ENCODE measurements at places on chromosomes 12 and 14.

DNA sequence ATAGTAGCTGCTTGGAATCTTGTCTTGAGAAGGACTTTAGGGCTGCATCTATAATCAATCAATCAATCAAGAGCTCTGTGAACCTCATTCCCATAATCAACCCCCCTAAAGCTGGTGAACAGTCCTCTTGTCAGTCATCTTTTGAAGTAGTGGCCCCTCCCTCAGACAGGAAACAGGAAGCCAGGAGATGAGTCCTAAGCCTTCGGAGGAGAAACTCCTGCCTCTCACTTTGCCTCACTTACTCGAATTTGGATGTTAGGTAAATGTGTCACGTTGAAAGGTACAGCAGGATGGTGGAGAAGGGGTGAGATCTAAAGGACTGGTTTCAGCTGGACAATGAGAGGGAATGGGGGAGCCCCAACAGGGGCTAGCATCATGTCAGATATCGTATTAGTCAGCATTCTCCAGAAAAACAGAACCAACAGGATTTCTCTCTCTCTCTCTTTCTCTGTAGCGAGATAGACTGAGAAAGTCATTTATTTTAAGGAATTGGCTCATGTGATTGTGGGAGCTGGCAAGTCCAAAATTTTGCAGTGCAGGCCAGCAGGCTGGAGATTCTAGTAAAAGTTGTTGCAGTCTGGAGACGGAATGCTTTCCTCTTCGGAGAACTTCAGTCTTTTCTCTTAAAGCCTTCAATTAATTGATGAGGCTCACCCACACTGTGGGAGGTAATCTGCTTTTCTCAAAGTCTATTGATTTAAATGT, 144.4 kb upstream of the PWP1 start:
- no peak for DNase-seq

DNA sequence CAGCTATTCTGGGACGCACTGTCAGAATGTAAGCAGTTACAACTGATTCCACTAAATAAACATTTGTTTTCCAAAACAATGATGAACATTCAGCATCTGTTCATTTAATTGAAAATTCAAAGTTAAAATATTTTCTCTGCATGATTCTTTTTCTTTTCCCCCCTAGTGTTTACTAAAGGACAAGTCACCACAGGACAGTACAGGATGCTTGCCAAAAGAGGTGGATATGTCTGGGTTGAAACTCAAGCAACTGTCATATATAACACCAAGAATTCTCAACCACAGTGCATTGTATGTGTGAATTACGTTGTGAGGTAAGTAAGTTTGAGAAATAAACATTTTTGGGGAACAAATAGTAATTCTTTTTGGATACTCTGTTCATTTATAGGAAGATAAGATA, 28.2 kb upstream of the SNAPC1 start:
- no peak for DNase-seq

DNA sequence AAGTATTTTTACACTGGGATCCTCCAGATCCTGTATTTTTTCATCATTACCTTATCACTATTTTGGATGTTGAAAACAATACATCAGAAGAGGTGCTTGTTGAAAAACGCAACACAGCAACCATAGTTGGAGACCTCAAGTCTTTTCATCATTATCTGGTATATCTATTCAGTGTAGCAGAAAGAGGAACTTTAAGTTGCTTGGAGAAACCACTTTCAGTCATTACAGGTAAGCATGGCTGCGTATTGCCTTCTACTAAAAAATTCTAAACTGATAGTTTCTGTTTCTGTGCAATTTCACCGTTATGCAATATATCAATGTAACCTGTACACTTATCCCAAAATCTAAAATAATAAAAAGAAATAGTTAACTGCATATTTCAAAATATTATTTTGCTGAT, 32.2 kb upstream of the PTPRQ start:
- no peak for DNase-seq

DNA sequence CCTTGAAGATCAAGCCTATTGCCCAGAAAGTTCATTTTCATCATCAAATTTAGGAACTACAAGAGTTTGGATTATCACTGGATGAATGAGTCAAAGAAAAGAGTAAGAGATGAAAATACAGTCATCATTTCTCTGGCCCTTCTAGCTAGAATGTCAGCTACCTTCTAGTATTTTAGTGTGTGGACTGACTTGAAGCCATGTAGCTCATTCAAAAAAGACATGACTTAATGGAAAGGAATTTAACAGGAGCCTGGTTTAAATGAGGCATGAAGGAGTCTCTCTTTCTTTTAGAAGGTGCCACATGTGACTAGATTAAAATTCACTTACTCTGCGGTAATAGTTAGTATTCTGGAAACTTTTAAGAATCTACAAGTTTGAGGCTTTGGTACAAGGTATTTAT, 7.1 kb downstream of the PTHLH start:
- no peak for DNase-seq

GRCh38 chr14:67446371-67447032, 34.5 kb upstream of the PLEK2 start:
- no peak for DNase-seq
